ENCODE measurements at places on chromosomes 1 and 21.

DNA sequence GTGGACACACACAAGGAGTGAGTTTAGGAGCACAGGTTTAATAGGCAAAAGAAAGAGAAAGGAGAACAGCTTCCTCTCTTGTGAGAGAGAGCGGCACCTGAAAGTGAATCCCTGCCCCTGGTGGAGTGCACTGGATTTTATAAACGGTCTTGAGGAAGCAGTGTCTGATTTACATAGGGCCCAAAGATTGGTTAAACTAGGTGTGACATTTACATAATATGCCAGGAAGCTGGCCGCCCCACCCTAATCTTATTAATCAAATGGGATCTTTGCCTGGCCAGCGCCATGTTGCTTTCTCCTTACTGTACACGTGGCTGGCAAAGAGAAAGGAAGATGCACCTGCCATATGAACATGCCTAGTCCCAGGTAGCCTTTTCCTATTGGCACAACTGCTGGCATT, 38.7 kb downstream of the CFH start:
- DNase-seq: no peak

- no peak for DNase-seq
Observed at GRCh38 chr21:44049182-44049581, 37.1 kb downstream of the TRAPPC10 start.

DNA sequence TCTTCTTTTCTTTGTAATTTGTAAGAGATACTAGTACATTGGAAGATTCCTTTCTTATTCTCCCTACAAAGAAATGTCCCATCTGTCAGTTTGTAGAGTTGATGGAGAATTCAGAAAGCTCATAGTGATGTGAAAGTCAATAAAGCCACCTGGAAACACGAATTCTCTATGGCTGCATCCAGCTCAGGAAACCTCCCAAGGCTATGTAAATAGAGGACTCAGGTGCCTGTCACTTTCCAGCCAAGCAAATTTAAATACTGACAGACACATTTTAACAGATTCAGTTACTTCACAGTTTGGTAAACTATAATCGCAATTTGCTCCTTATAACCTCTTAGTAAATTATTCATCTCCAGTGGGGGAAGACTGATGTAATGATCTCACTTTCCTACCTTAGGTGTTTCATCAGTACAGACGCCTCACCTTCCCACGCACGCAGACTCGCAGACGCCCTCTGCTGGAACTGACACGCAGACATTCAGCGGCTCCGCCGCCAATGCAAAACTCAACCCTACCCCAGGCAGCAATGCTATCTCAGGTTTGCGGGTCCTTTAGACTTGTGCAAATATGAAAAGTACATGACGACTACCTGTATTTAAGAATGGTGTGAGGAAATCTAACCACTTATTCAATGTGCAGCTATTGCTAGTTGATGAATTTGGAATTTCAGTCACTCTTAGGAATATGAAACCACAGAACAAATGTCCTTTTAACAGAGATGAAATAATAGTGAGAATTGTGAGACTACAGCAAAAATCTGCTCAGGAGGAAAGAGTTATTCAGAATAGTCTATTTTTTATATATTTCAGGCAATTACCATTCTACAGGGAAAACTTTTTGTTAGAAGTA, 60.6 kb downstream of the PTPRC start:
- DNase-seq: no peak

GRCh38 chr21:15421947-15422346, 307.8 kb upstream of the USP25 start:
- no peak for DNase-seq

GRCh38 chr1:59541891-59542290, 245.0 kb downstream of the FGGY start:
- no peak for DNase-seq

- DNase-seq: no peak
Observed at GRCh38 chr21:18164483-18164882, 80.2 kb upstream of the CHODL start.

GRCh38 chr1:155294520-155295182, 6.6 kb downstream of the PKLR start:
- DNase-seq: no peak

DNA sequence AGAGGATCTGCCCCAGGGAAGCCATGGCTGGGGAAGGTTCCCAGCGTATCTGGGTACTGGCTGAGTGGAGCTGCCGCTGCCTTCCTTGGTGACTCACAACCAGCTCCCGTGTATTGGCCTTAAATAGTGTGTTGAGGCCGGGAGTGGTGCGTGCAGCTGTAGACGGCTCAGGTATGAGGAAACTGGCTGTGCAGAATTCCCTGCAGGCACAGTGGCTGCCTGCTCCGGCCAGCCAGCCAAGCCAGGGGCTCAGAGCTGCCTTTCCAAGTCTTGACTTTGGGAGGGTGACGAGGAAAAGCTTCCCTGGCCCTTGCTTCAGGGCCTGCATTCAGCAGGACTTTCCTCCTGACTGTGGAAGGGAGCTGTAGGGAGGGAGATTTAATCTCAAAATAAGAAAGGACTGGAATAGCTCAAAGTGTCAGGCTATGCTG, at the start of gene VTCN1:
Gene VTCN1 (minus strand): TSS at position 97 of the 431 bp plus-strand sequence. CDS start 72 bp downstream, at position 25.
- DNase-seq: no peak

DNA sequence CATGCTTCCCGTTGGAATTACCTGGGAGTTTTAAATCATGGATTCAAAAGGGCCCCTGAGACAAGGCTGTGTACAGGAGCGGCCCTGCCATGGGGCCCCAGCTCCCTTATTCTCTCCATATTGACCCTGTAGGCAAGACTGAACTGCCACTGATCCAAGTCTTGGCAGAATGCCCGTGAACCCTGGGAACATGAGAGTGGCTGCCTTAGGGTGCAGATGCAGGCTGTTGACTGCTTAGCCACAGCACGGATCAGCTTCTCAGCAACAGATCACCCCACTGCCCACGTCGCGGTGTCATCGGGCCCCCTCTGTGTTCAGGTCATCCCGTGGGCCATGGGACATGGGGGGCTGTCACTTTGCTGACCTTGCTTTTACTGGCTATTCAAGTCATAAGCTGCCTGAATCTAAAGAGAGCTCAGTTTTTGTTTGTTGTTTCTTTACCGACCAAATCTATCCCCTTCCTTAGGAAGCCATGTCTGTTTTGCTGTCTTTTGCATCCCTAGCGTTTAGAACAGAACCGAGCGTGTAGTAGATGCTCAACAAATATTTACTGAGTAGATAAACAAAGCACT, 83.4 kb downstream of the MATN1 start:
- no peak for DNase-seq

DNA sequence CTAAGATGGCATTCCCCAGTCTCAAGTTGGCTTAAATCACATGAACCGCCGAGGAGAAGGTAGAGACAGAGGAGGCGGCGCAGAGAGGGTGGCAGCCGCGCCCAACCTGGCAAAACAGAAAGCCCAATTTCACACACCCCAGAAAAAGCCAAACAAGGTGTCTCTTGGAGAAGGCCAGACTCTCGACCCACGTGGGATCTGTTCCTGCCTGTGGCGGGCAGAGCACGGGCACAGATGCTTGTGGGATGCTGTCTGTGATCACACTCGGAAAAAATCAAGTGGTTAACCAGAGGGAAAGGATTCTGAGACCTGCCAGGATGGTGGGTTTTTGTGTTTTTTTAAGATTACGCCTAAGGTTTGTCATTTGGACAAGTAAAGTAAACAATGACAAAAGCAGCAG, 80.7 kb downstream of the MRPL37 start:
- DNase-seq: no peak

- DNase-seq: no peak
Observed at GRCh38 chr1:185775501-185775900, 41.3 kb downstream of the HMCN1 start.

GRCh38 chr1:154696456-154696855, 88.5 kb upstream of the ADAR start:
- no peak for DNase-seq

GRCh38 chr1:158681606-158682005, 4.9 kb downstream of the SPTA1 start:
- DNase-seq: no peak

DNA sequence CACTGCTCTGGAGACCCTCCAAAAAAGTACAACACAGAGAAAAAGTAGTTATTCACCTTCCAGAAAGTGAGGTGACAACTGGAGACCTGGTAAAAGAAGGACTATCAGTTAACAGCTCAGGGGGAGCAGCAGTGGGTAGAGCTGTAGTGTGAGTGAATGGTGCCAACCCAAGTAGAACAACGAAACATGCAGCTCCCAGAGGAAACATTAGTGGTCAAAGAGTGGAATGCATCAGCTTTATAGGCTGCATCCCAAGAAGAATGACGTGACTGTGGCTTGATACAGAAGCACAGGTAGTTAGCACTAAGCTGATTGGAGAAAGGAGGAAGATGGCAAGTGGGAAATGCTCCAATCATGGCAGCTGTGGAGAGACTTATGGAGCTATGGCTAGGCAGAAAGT, 275.7 kb upstream of the CAMK1G start:
- no peak for DNase-seq

- no peak for DNase-seq
Observed at GRCh38 chr1:186899977-186900376, 71.2 kb downstream of the PLA2G4A start.

- no peak for DNase-seq
Observed at GRCh38 chr1:91791103-91791502, 94.8 kb downstream of the TGFBR3 start.

DNA sequence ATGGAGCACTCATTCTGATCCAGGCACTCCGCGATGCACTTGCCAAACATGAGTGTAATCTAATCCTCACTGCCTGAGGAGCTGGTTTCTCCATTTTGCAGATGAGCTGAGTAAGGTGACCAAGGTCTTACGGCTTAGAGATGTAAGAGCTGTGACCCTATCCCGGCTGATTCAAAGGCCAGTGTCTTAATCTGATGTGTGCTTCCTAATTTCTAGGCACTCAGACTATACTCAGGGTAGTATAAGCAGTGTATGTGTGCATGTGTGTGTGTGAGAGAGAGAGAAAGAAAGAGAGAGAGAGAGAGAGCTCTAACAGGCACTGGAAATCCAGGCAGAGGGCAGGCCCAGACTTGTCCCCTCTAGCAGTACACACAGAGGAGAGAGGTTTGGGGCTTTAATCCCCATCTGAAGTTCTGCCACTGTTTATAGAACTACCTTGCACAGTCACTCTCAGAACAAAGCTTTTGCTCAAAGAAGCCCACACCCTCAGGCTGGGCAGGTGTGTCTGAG, 188.2 kb downstream of the ZBTB18 start:
- DNase-seq: no peak

DNA sequence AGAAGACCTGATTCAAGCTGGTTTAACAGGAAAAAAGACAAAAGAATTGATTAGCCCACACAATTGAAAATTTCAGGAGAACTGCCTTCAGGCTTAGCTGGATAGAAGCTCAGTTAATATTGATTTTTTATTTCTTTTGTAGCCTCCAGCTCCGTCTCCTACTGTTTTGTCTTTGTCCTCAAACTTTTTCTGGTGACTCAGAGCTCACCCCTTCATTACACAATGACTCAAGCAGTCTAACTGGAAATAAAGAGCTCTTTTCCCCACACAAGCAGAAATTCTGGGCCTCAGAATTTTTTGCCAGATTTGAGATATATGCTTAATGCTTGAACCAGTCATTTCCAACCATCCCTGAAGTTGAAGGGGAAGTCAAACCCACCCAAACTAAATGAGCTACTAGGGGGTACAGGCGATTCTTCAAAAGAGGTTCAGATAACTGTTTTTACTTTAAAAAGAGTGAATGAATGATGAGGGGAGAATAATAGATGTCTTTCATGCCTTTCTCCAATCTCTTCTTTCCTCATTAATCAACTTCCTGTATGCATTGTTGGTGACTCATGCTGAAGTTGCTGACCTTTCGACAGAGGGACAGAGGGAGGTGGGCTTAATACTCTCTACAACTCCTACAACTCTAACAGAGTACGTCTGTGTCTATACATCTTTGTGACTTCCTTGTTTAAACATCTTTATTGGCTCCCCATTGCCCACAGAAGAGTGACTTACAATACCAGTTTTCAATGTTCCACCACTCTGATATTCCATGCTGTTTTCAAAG, 6.2 kb upstream of the ACP6 start:
- no peak for DNase-seq

DNA sequence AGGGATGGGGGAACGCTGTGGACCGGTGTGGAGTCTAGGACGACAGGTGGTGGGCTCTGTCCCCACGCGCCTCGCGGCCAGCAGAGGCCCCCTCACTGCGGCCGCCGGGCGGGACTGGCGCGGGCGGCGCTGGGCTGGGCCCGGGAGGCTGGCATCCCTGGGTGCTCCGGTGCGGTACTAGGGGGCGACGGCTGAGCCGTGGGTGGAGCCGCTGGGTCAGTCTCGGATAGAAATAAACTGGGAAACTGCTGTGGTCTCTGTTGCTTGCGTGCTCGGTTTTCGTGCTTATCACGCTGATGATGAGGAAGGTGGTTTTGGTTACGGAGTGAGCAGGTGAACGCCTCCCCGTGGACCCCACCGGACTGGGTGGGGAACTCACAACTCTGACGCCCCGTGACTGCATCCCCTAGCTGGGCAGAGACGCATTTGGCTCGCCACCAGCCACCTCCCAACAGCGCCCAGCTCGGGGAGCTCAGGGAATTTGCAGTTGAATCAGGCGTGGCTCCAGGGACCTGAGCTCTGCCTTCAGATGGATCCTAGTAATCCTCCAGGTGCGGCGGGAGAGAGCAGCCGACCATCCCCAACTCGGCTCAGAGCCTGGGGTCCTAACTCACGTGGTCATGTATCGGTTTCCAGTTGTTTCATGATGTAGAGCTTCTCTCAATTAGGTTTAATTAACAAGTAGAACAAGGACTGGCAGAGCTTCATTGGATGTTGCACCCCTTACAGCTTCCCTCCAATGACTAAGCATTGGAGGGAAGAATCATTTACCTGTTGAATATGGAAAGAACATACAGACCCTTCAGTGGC, 32.1 kb downstream of the HSD17B7 start:
- DNase-seq: no peak

DNA sequence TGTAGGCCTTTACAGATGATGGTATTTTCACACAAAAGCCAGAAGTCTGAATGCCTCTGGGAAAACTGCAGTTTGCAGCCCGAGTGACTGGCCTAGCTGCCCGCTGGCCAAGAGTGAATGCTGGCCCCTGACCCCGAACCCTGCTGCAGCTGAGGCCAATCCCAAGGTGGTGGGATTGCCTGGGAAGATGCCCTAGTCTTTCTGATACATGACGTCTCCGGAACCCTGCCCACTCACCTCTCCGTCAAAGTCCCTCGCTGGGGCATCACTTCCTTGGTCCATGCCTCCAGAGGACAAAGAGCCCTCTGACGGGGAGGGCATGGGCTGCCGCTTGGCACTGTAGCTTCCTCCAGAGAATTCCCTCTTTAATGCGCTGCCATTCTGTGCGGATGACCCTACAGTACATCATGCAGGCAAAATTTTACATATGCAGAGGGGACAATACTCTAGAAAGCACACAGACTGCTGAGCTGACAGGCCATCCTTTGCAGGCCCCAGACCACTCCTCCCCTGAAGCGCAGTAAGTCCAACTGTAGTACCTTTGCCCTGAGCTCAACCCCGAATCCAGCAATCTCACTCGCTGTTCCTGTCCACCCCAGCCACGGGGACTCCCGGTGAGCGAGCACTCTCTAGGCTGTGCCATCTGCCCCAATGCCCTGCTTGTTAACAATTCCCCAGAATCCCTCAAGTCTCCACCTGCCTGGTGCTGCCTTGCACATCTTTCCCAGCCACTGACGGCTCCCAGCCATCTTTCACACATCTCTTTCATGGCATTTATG, 54.7 kb downstream of the COQ8A start:
- DNase-seq: no peak
